ENCODE measurements at places on chromosomes 6 and 20. TPM values are rescaled to one million over a fixed set of nuclear protein-coding genes. Genes with fewer than 3 reads are reported as not detected.

Gene MAFB
- total RNA-seq, result under 0.01 TPM

Gene LAMA4
- total RNA-seq, result 472 TPM

Gene DUSP15
- not detected for total RNA-seq

Gene LST1
- total RNA-seq, result not detected

Gene DEFB132
- total RNA-seq, result not detected

Gene KCNS1
- 0.58 TPM for total RNA-seq

Gene IL17A
- not detected for total RNA-seq

Gene APOM
- 0.28 TPM for total RNA-seq
